Suppressor macrophage (primary cell): ENCODE measurements at places on chromosomes 1 and 21.

- DNase-seq = no peak
Measured at GRCh38 chr1:47436979-47437446, 831 bp upstream of the FOXD2 start.

DNA sequence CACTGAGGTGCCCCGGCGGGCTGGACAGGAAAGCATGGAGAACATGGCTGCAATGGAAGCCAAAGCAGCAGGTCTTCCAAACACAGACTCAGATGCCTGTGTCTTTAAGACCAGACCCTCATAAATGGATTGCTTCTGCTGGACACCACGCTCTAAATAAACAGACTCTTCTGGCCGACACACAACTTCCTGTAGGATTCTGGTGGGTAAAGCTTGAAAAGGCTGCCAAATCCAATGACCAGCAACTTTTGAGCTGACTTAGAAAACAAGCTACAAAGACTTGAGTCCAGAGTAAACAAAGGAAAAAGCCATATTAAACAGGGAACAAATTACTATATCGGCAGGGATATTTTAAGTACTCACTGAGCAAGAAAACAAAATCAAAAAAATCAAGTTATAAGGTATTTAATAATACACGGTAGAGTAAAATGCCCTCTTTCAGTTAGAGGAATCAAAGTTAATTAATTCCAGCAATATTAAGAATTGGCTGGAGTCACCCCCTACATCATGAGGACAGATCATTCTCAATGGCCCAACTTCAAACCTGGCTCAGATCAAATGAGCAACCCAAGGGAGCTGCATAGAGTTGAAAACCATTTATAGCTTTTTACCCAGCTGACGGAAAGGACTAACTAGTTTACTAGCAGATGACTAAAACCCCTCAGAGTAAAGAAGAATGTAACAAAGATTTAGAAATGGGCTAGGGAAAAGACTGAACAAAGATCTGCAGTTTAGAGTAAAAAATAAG, 102.4 kb downstream of the TGFBR3 start:
- DNase-seq = no peak

- DNase-seq = no peak
Measured at GRCh38 chr1:221712776-221713431, 29.0 kb downstream of the DUSP10 start.

GRCh38 chr1:66933887-66934700, 9.3 kb downstream of the MIER1 start:
- DNase-seq = no peak

GRCh38 chr1:27109103-27109822, 45.7 kb downstream of the SLC9A1 start:
- peak; percentile 51 for DNase-seq
